ENCODE measurements at places on chromosomes 1 and 21.

DNA sequence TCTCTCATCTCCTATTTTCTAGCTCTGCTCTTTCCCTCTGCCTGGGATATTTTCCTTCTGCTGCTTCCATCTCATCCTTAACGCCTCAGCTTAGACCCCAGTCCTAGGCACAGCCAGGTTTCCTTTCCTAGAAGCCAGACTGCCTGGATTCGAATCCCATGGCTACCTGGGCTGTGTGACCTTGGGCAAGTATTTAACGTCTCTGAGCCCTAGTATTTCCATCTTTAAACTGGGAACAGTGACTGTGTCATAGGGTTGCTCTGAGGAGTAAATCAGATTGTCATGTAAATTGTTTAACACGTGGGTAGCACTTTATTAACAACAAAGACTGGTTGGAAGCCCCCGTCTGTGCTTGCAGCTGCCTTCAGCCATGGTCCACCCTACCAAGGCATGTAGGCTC lies 18.4 kb downstream of the DHRS3 start:
- DNase-seq, result no peak

DNA sequence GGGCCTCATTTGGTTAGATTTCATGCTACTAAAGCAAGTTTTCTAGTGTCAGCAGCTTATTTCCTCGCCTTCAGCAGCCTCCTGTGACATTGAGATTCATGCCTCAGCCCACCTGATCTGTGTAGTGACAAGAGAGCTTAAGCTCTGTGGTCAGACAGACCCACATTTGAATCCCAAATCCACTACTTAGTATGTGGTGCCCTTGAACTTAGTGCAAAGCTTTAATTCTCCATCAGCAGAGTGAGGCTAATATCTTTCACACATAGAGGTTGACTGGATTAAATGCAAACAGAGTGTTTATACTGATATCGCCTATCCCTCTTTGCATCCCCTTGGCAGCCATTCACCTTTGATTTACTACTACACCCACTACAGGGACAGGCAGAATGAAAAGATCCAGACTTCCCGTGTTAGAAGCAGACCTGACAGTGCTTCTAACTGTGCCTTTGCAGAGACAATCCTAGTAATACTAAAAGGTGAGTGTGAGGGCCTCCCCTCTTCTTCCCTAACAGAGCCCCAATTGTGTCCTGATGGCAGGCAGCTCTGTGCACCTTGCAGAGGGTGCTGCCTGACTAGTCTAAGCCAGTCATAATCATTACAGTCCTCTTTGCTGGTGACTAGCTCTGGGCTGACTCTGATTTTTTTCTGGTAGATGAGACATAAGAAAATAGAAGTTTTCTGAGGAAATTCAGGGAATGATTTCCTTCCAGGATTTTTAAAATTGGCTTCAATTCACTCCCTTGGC lies 264.0 kb downstream of the CTH start:
- DNase-seq, result no peak

DNA sequence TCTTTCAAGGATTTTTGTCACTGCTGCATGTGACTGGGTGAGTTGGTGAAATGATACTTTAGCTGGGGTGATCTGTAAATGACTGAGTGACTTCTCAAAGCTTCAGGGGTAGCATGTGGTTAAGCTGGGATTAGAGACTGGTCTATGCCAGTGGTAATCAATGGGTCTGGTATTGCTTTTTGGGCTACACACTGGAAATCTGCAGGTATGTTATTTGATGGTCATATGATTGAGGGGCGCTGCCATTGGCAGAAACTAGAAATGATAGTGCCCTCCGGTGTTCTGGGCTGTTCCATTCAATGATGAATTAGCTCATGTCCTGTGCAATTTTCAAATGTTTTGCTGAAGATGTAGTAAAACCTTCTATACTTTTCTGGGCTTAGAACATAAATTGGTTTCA lies 39.7 kb upstream of the DNAJC6 start:
- DNase-seq, result no peak

DNA sequence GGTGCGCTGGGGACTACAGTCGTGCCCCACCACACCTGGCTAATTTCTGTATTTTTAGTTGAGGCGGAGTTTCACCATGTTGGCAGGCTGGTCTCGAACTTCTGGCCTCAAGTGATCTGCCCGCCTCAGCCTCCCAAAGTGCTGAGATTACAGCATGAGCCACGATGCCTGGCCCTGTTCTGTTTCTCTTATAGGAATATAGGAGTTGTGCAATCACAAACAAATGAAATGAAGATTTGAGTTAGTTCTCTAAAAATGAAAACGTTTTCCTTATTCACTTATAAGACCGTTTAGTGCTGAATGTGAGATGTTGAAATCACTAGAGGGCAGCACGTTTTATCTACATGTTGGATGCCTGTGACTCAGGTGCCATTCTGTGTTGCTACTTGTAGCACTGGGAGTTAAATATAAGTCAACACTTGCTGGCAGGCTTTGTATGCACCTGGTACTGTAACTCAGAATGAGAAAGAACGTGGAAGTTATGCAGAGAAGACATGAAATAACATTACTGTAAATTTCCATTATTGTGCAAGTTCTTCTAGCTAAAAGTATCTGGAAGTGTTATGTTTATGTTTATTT lies 45.8 kb downstream of the MIGA1 start:
- no peak for DNase-seq

- no peak for DNase-seq
Measured at GRCh38 chr1:39933956-39934941, 20.7 kb upstream of the MFSD2A start.

- no peak for DNase-seq
Measured at GRCh38 chr1:40723196-40723955, 31.9 kb downstream of the NFYC start.

All from H9 (cell line).